ENCODE measurements at places on chromosomes 5 and 9. TPM values are rescaled to one million over a fixed set of nuclear protein-coding genes. Genes with fewer than 3 reads are reported as not detected.
A peak's percentile ranks its signal among the peaks of the same experiment; 100 is the strongest.

GRCh38 chr5:73095564-73096238 lies 24.7 kb upstream of the TMEM171 start:
- DNase-seq: no peak

DNA sequence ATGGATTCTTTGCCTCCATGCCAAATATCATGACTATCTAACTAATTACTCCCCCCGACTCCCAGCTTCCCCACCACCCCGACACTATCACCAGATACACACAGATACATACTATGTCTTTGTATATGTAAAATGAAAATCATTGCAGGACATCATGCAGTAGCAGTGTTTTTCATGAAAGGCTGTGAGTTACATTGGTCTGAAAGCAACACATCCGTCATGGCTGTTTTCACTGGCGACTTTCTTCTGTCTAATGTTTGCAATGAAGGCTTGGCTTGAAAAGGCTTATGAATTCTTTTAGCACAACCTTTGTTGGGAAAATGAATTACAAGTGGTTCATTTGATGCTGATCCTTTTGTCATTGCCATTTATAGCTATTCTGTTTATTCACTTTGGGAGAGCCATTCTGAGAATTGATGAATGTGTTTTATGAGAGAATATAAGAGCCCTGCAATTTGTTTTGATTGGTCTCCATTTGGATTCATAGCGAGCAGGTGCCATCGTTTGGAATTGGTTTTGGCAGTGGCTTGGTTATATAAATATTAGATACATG lies 103.4 kb downstream of the PIP5K1B start:
- no peak for DNase-seq

The TRUB2 gene
- total RNA-seq: 8.3 TPM

DNA sequence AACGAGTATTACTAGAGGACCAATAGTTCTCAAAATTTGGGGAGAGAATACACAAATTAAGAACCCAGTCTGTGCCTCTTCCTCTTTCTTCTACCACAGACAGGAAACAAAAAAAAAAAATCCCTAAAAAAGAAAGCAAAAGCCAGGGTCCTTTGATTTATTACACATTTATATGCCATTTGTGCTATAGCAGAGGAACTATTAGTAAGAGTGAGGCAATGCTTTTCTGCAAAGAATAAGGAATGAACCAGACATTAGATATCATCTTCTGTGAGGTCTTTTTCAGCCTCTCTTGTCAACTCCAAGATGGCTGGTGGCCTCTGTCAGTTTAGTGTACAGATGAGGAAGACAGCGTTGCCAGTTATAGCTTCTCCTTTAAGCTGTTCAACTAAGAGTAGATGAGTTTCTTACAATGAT lies 127.6 kb downstream of the RFX3 start:
- no peak for DNase-seq

DNA sequence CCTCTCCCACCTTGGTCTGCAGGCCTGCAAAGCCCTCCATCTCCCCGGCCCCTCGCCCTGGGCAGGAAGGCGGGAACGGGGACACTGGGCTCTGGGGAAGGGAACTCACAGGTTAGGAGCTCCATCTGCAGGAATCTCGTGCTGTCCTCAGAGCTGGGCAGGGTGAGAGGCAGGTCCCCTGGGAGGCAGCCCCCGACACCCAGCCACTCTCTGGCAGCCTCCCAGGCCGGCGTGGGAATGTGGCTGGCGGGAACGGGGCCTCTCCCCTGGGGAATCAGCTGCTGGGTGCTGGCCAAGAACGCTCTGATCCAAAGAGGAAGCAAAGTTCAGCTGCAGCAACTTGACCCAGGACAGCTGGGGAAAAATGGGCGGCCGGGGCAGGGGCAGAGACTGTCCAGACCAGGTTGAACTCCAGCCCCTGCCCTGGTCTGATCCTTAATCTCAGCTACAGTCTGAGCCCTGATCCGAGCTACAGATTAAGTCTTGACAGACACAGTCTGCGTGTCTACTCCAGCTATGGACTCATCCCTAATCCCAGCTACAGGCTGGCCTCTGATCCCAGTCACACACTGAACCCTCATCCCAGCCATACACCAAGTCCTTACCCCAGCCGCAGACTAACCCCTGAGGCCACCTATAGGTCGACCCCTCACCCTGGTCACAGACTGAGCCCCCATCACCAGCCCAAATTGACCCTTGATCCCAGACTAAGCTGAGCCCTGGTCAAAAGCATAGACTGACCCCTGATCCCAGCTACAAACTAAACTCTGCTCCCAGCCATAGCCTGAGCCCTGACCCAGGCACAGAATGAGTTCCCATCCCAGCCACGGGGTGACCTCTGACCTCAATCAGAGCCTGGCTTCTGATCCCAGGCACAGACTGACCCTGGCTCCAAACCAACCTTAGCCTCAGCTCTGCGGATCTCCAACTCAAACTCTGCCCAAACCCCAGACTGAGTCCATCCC lies 37.3 kb upstream of the EGFL7 start:
- peak; percentile 75 for DNase-seq

DNA sequence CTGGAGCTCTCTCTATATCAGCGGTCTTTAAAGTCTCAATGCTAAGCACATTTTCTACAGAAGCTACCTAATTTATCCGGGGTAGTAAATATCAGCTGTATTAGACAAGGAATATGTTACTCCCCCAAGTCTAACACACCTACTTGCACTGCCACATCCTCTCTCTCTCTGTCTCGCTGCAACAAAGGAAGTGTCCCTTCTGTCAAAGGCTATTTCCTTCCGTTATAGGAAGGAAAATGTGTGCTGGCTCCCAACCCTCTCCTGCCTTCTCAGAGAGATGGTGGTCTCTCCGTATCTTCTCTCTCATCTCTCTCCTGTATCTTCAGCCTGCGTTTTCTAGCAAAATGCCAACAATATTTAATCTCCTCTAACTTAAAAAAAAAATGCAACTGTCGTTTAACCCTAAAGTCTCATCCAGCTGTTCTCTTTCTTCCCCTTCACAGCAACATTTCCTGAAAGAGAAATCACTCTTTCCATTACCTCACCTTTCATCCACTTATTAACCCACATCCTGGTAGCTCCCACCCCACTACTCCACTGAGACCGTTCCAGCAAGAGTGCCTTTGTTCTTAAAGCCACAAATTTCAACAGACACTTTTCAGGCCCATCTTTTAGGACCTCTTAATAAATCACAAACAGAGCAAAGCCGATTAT lies 2.3 kb downstream of the TTF1 start:
- no peak for DNase-seq

The IQGAP2 gene
- 37.7 TPM for total RNA-seq

DNA sequence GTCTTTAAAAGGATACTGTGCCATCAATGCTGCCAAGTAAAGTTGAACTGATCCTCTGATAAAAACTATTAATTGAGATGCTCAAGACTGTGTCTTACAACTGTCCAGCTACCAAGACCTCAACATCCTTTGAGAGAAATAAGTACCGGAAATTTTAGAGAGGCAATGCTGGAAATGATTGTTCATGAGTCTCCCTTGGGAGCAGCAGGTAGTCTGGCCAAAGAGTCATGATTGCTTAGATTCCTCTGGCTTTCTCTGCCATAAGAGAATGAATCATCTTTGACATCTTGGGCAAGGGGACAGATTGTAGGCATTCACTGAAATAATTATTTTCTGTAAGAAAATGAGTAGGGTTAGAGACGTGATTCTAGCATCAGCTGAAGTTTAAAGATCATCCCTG lies 466.6 kb upstream of the DAB2 start:
- no peak for DNase-seq

The GMCL2 gene
- not detected for total RNA-seq

The MLANA gene
- not detected for total RNA-seq

- DNase-seq: no peak
These were observed 8.7 kb upstream of the RASEF start for GRCh38 chr9:83071626-83072025.

The CAMSAP1 gene
- total RNA-seq: 39.3 TPM

The C5orf15 gene
- total RNA-seq: 120 TPM

- DNase-seq: no peak
These were observed 70.5 kb downstream of the MLLT3 start for GRCh38 chr9:20551835-20552234.

DNA sequence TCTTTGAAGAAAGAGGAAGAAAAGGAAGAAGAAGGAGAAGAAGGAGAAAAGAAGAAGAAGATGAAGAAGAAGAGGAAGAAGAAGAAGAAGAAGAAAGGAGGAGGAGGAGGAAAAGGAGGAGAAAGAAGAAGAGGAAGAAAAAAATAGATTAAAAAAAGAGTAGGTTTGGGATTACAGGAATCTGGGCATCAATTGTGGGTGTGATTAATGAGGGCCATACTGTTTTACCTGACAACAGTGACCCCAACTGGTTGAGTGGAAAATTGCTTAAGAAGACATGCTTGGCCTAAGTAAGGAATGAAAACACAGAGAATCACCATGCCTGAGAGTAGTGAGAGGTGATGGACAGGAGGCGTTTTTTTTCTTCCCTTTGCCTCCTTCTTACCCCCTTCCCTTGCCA lies 114.6 kb downstream of the FAM170A start:
- DNase-seq: peak; percentile 79

GRCh38 chr5:150486402-150487198 lies 21.3 kb upstream of the NDST1 start:
- peak; percentile 90 for DNase-seq

GRCh38 chr9:111597852-111598732 lies 1.4 kb downstream of the PTGR1 start:
- DNase-seq: peak; percentile 80

DNA sequence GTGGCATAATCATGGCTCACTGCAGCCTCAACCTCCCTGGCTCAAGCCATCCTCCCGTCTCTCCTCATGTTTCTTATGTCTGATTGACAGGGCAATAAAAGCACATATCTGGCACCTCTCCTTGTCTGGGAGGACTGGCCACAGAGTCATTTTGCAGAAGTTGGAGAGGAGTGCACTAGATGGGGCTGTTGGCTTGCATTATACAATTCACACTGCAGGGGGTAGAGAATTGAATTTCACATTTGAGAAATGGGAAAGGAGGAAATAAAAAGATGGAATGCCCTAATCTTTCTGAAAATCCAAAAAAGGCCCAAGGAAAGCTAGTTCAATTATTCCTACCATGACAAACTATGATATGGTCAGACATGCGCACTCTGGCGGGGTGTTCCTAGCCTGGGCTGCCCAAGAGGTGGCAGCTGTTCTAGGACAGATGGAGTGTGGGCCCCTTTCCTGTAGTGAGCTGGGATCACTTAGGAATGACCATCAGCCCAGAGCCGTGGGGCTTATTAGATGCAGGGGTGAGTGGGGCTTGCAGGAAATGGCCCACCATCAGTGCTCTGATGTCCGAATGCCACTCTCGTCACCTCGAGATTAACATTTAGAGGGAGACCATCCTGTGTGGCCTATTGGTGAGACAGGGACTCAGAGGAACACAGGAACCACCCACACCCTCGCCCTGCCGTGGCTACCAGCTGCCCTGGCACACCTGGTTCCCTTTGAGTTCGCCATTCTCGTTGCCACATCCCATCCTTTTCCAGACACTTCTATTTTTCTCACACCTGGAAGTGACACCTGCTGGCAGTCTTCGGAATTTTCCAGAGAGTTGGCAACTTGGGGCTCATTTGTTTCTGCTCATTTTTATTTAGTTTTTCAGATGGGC lies 21.8 kb upstream of the ANKRD18A start:
- peak; percentile 58 for DNase-seq

DNA sequence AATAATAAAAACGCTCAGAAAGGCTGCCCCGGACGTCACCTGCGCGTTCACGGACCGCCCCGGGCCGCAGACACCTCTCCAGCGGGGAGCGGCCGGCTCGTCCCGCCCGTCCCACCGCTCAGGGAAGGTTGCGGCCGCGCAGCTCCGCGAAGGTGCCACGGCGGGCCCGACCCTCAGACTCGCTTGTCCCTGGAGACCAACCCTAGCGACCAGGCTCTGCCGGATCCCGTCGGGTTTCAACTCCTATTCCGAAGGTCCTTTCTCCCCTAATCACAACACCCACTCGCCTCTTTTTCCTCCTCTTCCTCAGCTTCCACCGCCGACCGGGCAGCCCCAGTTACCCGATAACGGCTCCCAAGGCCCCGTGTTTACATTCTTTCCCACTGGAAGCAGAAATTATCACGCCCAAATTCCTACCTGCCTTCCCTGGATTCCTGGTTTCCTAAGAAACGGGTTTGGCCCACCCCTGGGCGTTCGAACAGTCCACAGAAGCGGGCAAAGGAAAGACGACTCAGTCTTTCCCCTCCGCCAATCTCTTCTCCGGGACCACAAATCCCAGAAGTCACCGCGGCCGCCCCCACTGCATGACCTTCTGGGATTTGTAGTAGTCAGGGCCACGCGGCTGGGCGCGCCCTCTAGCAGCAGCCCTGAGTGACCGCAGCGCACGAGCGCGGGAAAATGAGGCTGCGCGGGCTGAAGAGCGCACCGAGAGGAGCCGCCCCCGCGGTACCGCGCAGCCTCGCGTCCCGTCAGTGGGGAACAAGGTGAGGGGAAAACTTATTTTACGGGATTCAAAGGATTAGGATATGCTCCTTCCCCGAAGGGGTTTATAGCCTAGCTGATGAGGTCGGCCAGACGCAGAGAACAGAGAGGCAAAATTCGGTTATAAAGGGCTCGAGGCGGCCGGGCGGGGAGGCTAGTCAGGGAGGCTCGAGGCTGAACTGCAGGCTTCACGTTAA lies at the start of gene TTC33:
TSS of gene TTC33 (minus strand) at position 555 of the 959 bp plus-strand sequence. CDS start 8,943 bp downstream, outside the sequence.
- peak; percentile 97 for DNase-seq

The NR4A3 gene
- 0.26 TPM for total RNA-seq

DNA sequence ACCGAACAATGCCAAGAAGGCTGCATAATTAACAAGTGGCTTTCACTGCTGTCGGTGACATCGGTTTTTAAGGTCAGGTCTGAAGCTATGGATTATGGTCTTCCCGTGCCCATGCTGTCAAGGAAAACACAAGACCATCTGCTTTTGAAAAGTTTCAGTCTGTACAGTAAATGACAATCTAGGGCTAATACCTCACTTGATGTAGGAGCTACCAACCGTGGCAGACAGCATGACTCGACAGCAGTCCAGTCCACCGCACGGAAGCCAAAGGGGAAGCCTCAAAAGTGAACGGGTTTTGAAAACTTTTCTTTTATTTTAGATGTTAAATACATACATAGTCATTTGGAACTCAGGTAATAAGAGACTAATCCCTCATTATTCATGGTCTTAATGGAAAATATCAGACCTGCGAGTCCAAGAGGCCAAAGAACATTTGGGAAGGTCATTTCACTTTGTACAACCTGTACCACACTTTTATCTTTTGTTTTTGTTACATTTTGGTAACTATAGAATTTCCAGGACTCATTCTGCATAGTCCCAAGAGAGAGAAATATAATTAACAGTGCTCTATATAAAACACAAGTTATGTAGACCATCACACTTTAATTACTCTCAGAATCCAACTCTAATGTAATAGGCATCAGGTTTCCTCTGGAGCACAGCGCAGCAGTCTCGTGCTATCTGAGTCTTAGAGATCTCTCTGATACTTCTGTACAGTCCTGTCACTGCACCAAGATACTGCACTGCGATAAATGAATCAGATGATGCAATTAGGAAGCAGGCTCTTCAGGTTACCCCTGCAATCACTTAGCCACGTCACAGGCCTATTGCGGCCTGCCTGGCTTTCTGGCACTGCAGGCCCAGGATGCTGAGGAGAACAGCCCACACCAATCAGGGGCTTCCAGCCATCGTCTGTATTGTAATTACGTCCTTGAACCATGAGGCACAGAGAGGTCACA lies 184.9 kb downstream of the FANCC start:
- no peak for DNase-seq

- DNase-seq: no peak
These were observed 143.5 kb downstream of the GHR start for GRCh38 chr5:42566652-42567295.

The NOTCH1 gene
- total RNA-seq: 11.7 TPM

- DNase-seq: no peak
These were observed 250.5 kb downstream of the FANCC start for GRCh38 chr9:95067057-95067456.

- DNase-seq: peak; percentile 90
These were observed 57.8 kb upstream of the HSPA9 start for GRCh38 chr5:138632900-138633489.

The PGM5 gene
- 2.0 TPM for total RNA-seq

GRCh38 chr5:133220851-133221674 lies 169.2 kb downstream of the HSPA4 start:
- DNase-seq: no peak
